ENCODE measurements at places on chromosomes 7 and 10.

- DNase-seq = peak; percentile 95
Observed at GRCh38 chr10:3887885-3888476, 103.0 kb upstream of the KLF6 start.

DNA sequence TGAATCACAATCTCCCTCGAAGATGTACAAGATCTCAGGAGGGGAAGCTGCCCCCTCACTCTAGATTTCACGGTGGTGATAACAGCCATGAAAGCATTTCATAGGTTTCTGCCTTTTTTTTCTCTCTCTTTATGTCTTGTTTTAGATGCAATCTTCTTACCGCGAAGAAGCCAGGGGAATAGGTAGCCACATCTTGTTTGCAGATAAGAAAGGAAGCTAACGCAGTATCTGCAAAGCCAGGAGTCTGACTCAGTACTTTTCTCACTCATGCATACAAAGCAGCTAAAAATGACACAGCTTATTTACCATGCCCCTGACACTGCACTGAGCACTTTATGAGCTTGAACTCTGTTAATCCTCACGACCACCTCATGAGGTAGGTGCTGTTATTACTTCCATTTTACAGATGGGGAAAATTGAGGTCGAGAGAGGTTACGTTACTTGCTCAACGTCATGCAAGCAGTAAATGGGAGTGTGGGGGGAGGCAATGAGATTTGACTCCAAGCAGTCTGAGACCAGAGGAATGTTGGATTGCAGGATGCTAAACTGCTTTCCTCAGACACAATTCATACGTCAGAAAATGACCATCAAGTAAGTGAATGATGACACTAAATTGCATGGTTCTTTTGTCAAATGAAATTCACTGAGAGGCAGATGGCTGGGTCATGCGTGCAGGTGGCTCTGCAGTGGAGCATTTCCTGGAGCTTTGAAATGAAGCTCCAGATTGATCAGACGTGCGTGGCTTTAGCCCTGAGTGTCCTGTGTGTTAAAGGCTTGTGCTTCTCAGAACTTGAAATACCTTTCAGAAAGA is 3.3 kb downstream of the MAP3K8 start:
- DNase-seq = peak; percentile 86

DNA sequence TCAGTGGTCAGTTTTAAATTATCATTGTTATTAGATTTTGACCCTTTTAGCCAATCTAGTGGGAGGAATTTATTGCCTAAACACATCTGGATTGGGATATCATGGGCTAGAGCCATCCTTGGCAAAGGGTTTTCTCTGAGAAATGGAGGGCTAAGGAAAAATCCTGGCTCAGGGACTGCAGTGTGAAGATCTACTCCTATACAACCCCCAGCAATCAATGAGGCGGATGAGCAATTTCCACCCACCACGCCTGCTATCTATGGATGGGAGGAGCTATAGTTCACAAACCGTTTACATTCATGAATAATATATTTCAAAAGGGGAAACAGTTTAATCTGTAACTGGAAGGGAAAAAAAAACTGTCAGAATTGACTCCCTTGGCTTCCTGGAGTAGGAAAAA is 2.7 kb downstream of the CAV1 start:
- DNase-seq = no peak

- DNase-seq = peak; percentile 29
Observed at GRCh38 chr10:10892290-10892875, 125.3 kb upstream of the CELF2 start.

DNA sequence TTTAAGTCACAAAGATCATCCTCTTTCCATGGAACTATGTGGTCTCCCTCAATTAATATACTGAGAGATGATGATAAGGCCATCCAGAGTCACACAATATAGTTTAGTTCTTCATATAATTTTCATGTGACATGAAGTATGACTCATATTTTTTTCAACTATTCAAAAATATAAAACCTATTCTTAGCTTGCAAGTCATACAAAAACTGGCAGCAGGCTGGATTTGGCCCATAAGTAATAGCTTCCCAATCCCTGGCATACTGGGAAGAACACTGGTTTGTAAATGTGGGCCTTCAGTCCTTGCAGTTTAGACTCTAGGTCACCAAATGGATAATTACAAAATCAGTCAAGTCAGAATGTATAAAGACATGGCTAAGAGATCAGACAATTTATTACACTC is 356.6 kb downstream of the PPP1R3A start:
- no peak for DNase-seq

GRCh38 chr10:11331046-11331577 is 280.3 kb downstream of the USP6NL start:
- no peak for DNase-seq

DNA sequence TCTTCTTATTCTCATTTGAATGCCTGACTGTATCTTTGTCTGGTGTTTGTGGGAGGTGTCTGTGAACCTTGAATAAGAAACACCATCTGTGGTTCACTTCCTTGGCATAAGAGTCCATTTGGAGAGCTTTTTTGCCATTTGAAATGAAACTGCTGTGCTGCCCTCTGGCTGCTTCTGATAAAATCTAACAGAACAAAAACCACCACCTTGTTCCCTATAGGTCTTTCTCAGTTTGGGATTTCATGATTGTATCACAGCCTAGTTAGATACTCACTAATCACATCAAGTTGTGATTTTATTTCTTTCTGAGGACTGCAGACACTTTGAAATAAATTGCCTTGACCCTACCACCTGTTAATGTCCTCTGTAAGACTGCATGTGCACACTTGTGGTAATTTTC is 102.7 kb upstream of the FAM13C start:
- peak; percentile 57 for DNase-seq

DNA sequence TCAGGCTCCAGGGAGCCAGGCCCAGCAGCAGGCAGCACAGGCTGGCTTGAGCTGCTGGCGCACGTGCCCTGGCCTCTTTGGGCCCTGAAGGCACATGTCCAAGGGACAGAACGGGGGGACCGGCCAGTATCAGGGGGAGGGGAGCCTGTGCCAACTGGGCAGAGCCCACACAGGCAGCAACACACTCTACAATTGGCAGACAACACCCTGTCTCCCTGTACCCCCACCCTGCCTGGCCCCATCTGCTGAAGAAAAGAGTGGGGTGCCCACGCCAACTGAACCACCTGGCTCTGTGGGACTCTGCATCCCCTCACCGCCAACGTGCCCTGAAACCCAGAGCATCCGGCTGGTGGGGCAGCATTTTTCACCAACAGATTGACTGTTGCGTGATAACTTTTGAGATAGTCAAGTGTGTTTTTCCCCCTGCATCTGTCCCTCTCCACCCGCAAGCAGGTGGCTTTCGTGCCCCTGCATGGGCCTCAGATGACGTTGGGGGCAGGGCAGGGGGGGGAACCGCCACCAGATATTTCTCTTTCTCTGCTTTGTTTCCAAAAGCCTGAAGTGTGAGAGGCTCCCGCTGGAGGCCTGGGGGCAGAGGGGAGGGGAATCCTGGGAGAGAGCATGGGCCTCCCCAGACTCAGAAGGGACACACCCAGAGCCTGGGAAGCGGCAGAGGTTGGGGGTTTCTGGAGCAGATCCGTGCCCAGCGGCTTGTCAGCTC is 21.8 kb downstream of the SLIT1 start:
- no peak for DNase-seq

DNA sequence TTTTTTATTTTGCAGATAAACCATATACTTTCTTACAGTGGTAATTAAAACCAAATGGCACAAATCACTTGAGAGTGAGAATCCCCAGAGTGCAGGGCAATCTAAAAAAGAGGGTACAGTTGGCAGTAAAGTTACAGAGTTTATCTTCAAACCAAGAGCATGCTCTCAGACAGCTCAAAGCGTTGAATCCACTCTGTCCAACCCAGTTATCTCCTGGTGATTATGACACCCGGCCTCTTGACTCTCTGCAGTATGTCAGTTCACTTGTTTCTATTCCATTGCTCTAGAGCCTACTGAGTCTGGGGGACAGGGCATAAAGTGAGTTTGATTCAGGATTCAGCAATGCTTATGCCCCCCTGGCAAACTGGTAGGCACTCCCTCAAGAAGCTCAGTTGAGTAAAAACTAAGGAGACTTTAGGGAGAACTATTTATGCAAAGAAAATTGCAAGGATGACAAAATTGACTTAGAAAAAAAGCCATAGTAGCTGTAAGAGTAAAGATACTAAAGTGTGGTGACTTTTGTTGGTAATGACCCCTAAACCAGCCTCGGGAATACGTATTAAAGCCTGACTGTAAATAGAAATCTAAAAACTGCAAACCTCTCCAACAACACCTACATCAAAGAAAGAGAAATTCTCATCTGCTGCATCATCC is 55.5 kb downstream of the COL1A2 start:
- DNase-seq = no peak

GRCh38 chr7:29620556-29620930 is 56.9 kb downstream of the PRR15 start:
- DNase-seq = no peak

- DNase-seq = peak; percentile 71
Observed at GRCh38 chr7:43584195-43584586, 1.3 kb downstream of the STK17A start.

GRCh38 chr7:41134300-41135255 is 568.3 kb downstream of the INHBA start:
- DNase-seq = peak; percentile 51

GRCh38 chr7:70052691-70053090 is 454.4 kb downstream of the AUTS2 start:
- DNase-seq = peak; percentile 84

- peak; percentile 98 for DNase-seq
Observed at GRCh38 chr10:24446739-24447138, 237.8 kb downstream of the KIAA1217 start.

DNA sequence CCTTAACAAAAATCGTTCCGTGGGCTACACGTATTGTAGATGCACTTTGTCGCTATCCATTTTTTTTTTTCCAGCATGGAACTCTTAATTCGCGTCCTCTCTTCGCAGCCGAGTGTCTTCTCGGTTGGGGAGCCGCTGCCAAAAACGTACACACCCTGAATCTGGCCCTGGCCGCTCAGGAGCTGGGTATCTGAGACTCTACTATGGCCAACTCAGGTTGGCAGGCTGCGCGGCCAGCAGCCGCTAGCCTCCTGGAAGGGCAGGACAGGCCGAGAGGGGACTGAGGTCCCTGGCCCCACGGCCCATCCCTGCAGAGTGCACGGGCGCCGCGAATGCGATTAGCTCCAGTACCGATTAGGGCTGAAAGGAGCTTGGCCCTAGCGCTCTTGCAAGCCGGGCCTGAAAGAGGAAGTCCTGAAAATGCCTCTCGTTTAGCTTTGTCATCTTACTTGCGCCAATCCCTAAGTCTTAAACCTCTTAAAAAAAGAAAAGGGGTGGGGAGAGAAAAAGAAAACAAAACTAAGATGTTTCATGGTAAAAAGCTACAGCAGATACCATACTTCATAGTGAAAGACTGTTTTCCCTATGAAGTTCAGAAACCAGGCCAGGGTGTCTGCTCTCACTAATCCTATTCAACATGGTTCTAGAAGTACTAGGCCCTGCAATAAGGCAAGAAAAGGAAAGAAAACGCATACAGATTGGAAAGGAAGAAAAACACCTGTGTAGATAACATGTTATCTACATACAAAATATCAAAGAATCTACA is 113.2 kb upstream of the RHEB start:
- peak; percentile 44 for DNase-seq

DNA sequence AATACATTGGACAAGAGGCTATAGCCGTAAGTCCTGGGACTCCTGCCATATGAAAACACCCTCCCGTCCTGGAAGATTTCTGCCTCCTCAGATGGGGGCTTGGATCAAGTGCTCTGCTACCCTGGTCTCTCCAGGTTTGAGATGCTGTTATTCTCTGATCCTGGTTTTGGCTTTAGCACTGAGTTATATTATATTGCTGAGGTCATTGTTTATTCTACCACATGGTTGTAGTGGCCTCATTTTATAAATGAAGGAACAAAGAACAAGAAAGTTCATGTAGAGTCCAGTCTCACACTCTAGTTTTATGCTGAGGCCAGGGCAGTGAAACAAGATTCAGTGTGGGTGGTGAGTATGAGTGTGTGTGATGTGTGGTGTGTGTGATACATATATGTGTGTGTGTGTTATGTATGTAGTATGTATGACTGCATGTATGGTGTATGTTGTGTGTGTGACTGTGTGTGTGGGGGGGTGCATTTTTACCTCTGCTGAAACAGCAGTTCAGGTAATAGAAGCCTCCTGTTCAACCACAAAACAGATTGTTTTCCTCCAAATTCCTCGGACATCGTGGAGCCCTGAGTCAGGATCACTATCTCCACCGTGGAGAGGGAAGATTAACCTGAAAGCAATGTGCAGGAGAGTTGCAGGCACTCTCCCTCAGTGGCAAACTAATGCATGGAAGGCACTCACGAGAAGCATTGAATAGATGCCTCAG is 80.7 kb downstream of the C7orf25 start:
- peak; percentile 61 for DNase-seq

GRCh38 chr7:144384555-144385245 is 18.8 kb downstream of the NOBOX start:
- peak; percentile 81 for DNase-seq

- DNase-seq = no peak
Observed at GRCh38 chr10:32180390-32181280, 124.4 kb upstream of the KIF5B start.

DNA sequence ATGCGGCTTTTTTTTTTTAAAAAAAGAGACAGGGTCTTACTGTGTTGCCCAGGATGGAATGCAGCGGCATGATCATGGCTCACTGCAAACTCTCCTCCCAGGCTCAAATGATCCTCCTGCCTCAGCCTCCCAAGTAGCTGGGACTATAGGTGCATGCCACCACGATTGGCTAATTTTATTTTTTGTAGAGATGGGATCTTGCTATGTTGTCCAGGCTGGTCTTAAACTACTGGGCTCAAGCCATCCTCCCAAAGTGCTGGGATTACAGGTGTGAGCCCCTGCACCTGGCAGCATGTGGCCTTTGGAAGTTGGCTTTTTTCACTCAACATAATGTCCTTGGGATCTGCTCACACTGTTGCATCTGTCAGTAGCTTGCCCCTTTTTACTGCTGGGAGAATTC is 65.1 kb downstream of the AMZ1 start:
- no peak for DNase-seq

GRCh38 chr10:78672918-78673317 is 395.8 kb upstream of the ZMIZ1 start:
- peak; percentile 69 for DNase-seq

DNA sequence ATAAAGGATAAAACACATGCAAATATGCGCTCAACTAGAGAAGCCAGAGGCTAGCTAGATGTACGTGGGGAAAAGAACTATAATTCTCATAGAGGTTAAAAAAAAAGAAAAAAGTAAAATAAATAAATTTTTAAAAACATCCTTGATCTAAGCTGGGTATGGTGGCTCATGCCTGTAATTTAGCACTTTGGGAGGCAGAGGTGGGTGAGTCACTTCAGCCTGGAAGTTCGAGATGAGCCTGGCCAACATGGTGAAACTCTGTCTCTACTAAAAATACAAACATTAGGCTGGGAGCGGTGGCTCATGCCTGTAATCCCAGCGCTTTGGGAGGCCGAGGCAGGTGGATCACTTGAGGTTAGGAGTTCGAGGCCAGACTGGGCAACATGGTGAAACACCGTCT is 18.6 kb upstream of the HSPA12A start:
- DNase-seq = no peak

DNA sequence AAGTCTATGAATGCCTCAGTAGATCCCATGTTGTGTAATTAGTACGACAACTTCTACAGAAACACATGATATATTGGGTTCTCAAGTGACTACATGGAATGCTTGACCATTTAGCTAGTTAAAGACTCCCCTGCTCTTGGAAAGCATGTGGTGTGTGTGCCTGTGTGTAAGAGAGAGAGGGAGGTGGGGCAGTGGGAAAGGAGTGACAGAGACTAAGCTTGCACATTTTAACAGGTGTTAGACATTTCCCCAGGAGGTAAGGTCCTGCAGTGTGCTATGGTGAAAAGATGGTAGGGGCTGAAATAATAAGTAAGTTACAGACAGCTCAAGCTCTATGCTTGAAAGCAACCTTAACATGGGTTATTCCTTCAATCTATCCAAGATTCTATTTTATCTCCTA is 241.7 kb upstream of the GHITM start:
- DNase-seq = no peak
